Head of caudate nucleus (tissue), 42 donors: ENCODE measurements at places on chromosomes 7 and 10.
A peak's percentile ranks its signal among the peaks of the same experiment; 100 is the strongest.

GRCh38 chr10:45104674-45105073 lies 104.0 kb downstream of the ZNF22 start:
- DNase-seq: no peak

DNA sequence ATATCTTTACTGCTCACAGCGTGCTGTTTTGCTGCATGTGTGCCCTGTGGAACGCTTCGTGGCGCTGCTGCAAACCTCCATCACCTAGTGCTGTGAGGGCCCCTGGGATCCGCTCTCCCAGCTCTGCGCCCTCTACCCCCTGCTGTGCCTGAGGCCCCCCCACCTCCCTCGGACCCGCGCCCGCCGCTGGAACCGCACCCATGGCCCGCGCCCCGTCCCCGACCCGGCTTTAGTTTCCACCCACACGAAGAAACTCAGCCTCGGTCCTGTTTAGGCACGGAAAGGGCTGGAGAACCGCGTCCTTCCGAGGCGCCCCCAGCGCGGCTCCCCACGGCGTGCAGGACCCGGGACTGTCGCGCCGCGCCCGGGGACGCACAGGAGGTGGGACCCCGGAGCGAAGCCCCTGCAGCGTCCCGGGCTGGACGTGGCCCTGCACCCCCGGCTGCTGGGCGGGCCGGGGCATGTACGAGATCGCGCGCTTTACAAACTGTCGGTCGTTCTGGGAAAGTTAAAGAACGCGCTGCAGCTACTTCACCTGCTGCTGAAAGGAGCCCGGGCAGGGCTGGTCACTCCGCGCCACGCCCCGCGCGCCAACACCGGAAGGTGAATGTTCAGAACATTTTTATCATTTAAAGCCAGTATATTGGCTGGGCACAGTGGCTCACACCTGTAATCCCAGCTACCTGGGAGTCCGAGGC lies 54.3 kb downstream of the BMS1 start:
- DNase-seq: peak; percentile 70

DNA sequence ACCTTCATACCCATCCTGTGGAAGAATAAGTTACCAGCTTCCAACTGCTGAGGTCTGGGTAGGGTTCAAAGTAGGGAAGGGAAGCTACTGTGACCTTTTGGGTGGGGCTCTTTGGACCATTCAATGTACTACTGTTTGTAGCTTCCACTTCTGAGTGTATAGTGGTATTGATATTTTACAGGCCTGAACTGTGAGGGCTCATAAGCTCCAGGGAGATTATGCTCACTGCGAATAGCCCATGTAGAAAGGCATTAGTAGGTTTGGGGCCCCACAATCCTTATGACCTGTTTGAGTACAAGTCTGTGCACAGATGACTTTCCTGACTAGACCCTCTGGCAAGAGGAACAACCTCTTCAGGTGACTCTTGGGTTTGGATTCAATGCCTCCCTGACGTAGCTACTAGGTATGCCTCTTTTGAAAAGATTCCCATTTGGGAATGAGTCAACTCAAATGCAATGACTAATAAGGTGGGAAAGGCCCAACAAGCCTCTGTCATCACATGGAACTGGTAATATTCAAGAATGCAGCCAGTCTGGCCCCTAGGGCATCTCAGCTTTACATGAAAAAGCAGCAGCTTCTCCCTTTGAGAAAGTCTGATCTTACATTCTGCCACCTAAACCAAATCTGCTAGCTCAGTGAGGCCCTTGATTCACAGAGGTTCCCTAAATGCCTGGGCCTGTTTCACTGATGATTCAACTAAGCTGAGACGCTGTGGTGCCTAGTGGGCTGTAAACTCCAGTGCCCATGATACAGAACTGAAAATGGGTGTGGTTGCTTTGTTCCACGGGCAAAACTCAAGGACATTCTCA lies 79.8 kb downstream of the ABI1 start:
- DNase-seq: no peak

DNA sequence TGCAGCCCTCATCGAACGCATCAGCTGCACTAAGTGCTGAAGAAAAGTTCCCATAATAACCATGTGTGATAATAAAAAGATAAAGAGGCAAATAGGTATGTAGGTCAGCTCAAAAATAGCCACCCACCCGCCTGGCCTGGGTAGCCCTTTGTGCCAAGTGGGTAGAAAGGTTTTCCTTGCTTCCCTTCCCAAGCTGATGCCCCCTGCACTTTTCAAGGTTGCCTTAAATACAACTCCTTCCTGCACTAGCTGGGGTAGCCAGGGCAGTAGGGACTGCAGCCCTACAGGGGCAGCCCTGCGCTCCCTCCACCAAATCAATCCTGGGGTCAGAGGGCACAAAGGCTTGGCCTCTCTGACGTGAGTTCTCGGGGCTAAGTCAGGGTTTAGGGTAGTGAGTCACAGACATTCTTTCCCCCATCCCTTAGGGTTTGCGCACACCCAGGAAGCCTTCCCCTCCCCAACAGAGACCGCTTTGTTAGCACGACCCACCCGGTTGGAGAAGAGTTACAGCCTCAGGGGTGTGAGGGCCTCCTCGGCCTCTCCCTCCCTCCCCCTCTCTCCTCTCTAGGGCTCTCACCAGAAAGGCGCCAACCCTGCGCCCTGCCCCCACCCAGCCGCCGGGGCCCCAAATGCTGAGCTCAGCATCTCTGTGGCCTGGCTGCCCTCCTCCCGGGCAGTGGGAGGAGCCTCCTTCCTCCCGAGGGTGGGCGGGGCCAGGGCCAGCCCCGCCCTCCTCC lies 13.3 kb upstream of the DDIT4 start:
- DNase-seq: peak; percentile 94

GRCh38 chr7:79386688-79387422 lies 66.6 kb downstream of the MAGI2 start:
- DNase-seq: no peak

DNA sequence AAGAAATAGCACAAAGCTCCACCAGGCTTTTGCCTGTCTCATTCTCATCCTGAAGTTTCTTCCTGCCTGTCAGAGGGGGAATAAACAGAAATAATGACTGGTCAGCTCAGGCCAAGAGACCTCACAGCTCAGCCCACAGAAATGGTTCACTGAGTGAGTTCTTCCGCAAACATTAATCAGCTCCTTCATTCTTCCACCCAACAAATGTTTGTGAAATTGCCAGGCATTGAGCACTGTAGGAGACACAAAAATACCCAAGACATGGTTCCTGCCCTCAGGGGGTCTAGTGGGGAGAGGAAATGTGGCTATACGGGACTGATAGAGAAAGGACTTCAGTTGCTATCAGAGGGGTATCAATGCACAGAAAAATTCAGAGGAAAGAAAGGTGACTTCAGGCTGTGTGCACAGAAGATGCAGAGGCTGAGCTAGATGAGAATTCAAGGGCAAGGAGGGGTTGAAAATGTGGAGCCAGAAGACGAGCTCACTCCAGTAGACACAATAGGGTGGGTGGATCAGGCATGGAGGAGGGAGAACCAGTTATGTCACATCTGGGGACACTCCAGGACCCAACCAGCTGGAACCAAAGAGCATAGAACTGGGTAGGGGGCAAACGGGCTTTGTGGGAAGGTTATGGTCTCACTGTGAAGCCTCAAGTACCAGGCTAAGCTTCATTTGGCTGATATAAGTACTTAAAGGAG lies 20.9 kb downstream of the MYOF start:
- no peak for DNase-seq
